ENCODE measurements at places on chromosomes 11 and 22. TPM values are rescaled to one million over a fixed set of nuclear protein-coding genes. Genes with fewer than 3 reads are reported as not detected.

EXPH5 gene
- 0.22 TPM for total RNA-seq

NRIP3 gene
- 0.10 TPM for total RNA-seq

LYVE1 gene
- 12.1 TPM for total RNA-seq

ASRGL1 gene
- total RNA-seq: 6.4 TPM

HEPHL1 gene
- not detected for total RNA-seq

DNA sequence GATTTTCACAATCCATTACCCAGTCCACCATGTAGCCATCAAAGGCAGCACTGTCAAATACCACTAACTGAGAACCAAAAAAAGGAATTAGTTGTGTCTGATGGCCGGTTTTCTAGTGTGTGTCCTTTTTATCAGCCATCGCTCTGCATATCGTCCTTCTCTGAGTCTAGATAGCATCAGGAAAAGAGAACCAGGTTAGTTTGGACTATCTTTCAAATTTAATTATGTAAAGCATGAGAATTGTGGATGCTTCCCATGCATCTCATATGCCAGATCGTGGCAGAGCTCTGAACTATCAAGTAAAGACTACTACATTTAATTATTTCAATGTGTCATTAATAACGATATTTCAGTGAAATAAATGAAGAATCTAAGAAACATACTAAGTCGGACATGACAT is 691.9 kb downstream of the FAM181B start:
- no peak for DNase-seq

- no peak for DNase-seq
Measured at GRCh38 chr11:18750944-18751343, 25.0 kb upstream of the IGSF22 start.

- DNase-seq: no peak
Measured at GRCh38 chr11:25068451-25068850, 571.6 kb downstream of the LUZP2 start.

GRCh38 chr11:116507016-116507415 is 265.8 kb downstream of the BUD13 start:
- no peak for DNase-seq

DNA sequence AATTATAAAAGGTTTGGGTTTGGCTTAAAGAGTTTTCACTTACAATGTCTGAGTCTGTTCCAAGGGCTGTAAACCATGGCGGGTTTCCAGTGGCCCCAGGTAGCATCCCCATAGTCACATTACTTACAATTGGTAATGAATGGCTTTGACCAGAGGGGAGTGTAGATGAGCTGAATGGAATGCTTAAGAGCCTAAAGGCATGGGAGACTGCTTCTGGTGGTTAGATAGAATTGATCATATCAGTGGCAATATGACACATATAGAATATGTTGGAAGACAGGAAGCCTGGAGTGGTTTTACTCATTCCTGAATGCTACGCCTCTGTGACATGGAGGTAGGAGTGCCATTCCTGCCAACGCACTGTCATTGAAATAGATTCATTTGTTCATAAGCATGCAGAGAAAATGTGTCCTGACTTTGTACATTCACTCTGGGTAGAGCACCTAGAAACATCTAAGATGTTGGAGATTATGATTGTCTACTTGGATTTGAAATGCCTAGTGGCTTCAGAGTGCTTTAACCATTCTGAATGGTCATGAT is 183.3 kb downstream of the BLID start:
- no peak for DNase-seq
